Right renal pelvis (tissue), 4 donors: ENCODE measurements at places on chromosomes 6 and 20.

GRCh38 chr6:169805242-169805838 lies 53.9 kb downstream of the ERMARD start:
- DNase-seq: no peak

- DNase-seq: no peak
Measured at GRCh38 chr6:45757443-45758130, 258.1 kb downstream of the CLIC5 start.

DNA sequence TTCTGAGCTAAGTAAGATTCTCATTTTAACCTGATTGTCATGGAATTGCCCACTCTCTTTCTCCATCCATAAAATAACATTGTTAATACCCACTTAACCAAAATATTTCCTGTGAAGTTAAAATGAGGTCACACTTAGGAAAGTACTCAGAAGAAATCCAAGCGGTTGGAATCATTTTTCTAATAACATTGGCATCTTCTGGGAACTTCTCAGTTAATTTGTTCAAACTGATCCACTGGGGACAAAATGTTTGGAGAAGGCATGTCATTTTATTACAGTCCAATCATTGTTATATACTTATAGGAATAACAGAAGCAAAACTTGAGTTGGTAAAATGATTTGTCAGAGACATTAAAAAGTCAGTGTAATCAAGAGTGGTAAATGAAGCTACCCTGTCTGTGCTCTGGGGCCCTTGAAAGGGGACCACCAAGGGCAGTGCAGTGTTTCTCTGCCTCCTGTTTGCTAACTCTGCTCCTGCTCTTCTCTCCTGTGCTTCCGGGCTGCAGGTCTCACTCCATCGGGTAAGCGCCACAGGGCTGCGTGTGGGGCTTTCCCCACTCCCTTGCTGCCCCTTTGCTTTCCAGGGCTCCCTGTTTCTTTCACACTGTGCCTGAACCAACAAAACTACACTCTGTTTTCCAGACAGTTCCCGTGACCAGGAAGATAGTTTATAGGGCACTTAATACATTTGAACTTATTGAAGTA lies 50.1 kb downstream of the HDDC2 start:
- DNase-seq: no peak

GRCh38 chr20:40008177-40008576 lies 680.9 kb downstream of the MAFB start:
- no peak for DNase-seq

- no peak for DNase-seq
Measured at GRCh38 chr20:39631557-39631956, 669.4 kb downstream of the DHX35 start.

GRCh38 chr6:100468016-100468622 lies 3.4 kb upstream of the SIM1 start:
- no peak for DNase-seq

DNA sequence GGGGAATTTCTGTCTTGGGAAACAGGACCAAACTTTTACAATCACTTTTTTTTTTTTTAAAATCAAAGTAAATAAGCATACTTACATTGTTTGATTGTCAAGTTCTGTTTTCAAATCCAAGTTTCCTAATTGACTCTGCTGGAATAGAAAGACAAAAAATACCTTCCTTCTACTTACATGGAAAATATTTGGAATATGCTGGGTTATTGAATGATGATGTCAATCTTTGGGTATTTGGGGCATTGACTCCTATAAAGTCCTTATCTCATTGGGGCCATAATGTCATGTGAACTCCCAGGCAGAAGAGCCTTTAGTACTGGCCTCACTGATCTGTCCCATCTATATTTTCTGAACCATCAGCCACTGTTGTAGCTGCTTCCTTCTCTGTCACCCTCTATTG lies 122.6 kb upstream of the NOX3 start:
- no peak for DNase-seq
